Bronchial epithelial cell (primary cell): ENCODE measurements at places on chromosomes 12 and 14. TPM values are rescaled to one million over a fixed set of nuclear protein-coding genes. Genes with fewer than 3 reads are reported as not detected.

- DNase-seq = no peak
Measured at GRCh38 chr14:73742520-73743238, 28.5 kb upstream of the PNMA1 start.

DNA sequence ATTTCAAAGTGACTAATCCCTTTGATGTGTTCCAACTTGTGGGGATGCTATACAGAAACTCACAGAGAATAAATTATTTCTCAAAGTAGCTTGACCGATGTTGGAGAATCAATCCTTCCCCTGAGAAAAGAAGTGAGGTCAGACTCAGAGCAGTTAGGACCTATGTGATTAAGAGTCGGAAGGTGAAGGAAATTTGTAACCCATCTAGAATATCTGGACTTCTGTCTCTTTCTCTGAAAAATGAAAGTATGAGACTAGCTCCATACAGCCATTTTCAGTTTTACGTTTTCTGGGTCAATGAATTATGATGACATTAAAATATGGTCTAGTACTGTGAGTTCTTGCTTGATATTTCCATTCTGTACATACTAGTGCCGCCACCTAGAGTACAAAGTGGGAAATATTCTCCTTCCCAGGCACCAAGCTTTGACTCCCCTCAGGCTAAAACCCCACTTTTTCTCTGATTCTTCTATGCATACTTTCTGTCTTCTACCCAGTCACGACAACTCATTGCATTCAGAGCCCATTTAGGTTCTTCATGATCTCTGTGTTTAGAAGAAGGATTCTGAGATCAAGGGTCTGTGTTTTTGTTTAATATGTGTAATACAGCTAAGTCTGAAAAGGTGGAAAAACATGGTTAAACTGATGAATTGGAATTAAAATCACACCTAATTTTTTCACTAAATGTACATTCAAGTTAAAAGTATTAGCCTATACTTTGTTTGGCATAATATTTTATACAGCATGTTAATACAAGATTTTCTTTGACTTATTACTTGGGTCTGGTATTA lies 6.9 kb upstream of the NTS start:
- peak; percentile 71 for DNase-seq

Gene KCNA1
- not detected in 2 replicates for total RNA-seq

Gene SPIC
- not detected in 2 replicates for total RNA-seq

Gene FOXN4
- total RNA-seq = not detected in 2 replicates
